ENCODE measurements at places on chromosomes 7 and 10.

DNA sequence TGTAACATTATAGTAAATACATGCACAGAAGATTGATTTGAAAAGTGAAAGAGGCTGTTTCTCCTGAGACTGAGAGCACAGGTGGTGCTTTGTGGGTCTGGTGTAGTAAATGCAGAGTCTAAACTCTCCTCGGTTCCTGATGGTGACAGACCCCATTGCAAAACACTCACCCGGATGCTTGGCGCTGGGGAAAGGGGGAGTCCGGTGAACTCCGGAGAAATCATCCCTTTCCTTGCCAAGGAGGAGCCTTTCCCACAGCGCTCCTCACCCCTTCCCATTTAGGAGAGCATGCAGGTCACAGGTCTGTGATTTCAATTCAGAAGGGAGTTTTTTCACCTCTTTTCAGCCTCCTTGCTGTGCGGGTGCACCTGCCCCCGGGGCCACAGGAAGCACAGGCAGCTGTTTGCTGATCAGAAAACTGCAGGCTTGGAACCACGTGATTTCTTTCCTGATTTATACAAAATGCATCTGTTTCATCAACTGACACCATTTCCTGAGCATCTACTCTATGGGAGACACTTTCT is 75.6 kb upstream of the LYZL2 start:
- peak; percentile 59 for DNase-seq

- no peak for DNase-seq
Measured at GRCh38 chr7:5629941-5630340, 151.5 kb downstream of the RNF216 start.

GRCh38 chr10:132133005-132133404 is 53.7 kb upstream of the DPYSL4 start:
- DNase-seq = no peak

DNA sequence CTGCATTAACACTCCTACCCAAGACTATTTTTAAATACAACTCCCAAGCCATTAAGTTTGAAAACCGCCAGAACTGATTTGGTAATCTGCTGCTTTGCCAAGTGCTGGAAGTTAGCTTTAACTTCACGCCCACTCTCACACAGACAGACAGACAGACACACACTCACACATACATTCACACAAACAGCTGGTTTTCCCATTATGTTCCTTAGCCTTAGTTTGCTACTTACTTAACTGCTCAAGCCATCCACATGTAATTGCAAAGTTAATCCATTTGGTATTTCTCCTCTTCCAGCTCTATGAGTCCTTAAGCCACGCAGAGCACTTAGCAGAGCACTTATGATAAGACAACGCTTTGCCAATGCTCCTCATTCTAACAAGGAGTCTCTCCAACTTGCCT is 8.3 kb downstream of the COBL start:
- DNase-seq = no peak

DNA sequence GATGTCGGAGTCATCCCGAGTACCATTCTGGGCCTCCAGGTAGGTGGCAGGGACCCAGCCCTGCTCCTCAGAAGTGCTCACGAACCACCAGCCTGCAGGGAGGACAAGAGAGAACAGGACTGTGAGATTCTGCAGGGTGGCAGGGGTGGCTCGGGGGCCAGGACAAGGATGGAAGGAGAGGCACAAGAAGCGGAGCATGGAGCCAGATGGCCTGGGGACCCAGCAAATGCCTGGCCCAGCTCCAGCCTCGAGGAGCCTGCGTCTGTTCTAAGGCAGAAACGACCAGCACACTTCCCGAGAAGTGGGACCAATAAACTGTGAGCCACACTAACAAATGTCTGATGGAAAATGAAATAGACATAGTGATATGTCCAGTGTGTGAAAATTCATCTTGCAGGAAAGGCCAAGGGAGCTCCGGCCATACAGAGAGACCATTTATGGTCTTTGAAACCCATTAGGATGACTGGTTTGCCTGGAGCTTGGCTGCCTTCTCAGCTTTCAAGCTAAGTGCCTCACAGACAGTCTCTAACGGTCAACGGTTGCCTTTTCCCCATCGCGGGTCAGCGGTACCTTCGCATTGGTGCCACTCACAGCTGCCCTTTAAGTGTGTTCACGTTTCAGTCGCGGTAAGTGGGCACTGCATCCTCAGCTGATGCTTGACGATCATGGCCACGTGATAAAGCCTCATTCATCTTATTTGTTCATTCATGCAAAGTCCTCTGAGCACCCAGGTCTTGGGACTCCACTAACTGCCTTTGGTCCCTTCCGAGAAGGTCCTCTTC is 133.8 kb downstream of the NEURL1 start:
- peak; percentile 25 for DNase-seq

DNA sequence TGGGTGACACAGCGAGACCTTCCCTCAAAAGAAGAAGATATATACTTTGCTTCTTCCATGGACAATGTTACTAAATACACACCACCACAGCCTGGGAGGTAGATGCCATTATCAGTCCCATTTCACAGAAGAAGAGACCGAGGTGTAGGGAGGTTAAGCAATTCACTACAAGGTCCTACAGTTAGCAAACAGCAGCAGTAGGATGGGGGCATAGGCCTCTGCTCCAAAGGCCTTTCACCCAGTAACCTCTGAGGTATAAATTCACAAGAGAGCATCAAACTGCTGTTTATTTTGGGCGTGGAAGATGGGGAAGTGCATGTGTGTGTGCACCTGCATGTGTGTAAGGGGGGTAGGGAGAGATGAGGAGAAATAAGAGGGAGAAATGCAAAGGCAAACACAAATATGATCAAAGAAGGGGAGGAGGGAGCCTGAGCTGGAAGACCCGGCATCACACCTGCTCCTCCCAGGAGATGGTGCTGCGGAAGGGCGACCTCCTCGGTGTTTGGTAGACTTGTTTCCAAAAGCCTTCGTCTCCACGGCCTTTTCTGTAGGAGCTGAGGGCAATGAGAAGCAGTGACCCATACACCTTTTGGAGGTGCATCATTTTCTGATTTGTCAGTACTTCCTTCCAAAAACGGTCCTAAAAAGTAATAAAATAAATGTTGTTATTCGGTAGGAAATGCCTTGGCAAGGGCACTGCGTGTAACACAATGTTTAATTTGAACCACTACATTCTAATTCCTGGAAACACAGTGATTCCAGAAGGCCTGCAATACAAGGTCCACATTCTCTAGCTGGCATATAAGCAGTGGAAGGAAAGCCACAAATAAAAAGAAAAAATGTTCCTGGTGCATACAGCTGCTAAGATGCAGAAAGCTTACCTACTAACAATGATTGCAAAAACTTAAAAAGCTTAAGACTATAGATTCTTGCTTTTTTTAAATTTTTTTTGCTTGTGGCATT is 25.9 kb upstream of the ACSL5 start:
- no peak for DNase-seq

DNA sequence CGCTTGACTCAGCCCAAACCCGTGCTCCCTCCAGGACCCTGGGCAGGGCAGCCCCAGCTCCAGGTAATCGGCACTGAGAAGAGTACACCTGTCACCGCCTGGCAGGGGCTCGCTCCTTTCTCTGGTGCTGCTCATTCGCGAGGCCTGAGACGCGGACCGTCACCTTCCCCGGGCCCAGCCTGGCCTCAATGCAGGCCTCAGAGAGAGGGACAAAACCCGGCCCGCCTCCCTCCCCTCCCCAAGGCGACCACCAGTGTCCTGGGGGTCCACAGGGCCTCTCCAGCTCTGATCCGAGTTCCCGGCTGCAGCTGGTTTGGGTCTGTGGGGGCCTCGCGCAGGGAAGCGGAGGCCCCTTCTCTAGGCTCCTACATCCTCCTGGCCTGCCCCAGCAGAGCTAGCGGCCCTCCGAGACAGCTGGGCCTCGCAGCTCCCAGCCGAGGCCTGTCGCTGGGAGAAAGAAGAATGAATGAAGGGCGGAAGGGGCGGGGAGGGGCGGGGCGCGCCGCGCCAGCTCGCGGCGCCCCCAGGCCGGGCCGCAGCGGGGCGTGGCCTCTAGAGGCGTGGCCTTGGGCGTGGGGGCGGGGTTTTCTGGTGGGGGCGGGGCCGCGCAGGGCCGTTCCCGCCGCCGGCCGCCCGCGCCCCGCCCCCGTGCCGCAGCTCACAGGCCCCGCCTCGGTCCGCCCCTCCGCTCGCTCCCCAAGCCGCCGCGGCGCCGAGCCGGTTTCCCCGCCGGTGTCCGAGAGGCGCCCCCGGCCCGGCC is at the start of gene LIMK1:
Gene LIMK1 (plus strand): TSS at position 688 of the 760 bp plus-strand sequence. CDS start 187 bp downstream, outside the sequence.
- peak; percentile 95 for DNase-seq

- DNase-seq = peak; percentile 96
Measured at GRCh38 chr7:115634633-115635032, 395.9 kb downstream of the TFEC start.

GRCh38 chr10:4127518-4128315 is 342.7 kb upstream of the KLF6 start:
- peak; percentile 55 for DNase-seq

DNA sequence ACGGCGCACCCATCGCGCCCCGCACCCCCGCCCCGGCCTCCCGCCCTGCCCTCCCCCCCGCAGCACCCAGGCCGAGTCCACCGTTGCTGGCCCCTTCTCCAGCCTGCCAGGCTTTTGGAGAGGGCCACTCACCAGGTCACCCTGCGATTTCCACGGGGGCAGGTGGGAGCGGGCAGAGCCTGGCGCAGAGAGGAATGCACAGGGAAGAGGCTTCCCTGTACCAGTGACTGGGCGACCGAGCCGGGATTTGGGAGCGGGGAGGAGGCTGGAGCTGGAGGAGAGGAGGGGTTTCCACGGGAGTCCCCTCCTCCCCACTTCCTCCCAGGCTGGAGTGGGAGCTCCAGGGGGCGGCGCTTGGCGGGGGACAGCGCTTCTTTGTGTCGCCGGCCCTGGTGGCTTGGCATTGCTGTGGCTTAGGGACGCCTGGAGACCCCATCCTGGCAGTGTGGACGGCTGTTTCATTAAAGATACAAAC is 19.3 kb downstream of the TCAF1 start:
- peak; percentile 88 for DNase-seq

DNA sequence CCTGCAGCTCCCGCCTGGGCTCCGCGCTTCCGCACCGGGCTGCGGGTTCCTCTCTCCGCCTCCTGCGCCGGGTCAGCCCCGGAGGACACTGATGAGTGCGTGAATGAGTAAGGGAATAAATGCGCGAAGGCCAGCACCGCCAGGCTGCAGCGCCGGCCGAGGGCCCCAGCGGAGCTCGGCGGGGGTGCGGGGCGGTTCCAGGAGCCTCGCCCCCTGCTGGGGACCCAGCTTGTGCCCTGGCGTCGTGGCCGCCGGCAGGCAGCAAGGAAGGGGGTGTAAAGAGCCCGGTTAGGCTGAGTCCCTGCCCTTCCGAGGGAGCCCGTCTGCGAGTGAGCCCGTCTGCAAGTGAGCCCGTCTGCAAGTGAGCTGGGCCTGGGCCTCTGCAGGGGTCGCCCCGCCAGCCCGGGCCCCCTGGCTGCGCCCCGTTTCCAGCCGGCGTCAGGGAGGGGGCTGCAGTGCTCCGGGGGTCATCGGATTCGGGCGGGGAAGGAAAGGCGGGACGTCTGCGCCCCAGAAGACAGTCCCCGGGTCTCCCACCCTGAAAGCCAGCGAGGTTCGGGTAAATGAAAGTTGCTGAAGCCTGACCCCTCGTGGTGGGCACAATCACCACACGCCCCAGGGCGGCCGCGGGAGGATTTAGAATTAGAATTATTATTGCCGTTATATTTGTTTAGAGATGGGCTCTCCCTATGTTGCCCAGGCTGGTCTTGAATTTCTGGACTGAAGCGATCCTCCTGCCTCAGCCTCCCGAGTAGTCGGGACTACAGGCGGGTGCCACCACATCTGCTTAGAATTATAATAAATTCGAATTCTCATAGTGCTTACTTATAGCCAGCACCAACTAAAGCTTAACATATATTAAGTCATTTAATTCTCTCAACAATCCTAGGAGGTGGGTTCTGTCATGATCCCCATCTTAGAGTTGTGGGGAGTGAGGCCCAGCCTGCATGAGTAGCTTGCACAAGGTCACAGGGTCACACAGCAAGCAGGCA is 8.6 kb upstream of the CRYGN start:
- DNase-seq = peak; percentile 81

- DNase-seq = no peak
Measured at GRCh38 chr7:138891446-138891810, 89.8 kb downstream of the KIAA1549 start.

DNA sequence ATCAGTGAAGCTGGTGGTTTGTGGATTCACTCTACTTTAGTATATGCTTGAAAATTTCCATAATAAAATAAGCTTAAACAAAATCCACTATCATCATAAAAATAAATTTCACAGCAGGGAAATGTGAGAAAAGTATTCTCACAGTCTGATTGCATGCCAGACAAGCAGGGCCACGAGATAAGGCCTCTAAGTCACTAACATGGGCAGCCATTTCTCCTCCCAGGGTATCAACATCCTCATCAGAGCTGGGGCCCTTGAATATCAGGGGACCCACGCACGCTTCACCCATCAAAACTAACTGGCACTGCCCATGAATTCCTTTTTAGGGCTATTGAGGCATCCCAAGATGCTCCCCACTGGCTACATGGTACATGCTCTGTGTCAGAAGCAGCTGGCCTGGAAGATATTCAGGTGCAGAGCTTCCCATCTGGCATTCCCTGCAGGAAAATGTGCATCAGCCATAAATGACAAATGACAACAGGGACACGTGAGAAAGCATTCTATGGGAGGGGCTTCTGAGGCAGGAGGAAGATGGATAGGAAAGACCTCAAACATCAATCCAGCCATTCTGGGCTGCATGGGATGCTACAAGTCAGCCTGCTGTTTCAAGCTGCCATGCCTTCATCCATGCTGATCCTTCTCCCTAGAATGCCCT is 17.4 kb downstream of the CCDC6 start:
- no peak for DNase-seq

DNA sequence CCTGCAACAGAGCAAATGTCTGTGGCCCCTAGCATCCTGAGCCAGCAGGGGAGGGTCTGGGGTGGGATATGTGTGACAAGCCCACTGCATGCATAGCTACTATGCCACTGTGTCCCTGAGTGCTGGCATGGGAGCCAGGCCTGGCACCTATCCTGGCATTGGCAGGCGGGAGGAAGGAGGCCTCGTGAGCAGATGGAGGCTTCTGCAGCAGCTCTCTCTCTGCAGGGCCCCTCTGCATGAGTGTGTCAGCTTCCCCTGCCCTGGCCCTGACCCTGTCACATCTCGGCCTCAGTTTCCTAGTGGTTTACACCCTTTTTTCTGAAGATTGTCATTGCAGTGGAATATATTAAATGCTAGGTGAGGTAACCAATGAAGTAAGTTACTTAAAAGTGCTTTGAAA is 13.1 kb upstream of the IMPDH1 start:
- no peak for DNase-seq

GRCh38 chr10:73219384-73219783 is 27.7 kb downstream of the DNAJC9 start:
- no peak for DNase-seq

- DNase-seq = peak; percentile 84
Measured at GRCh38 chr7:24401628-24402593, 117.9 kb downstream of the NPY start.
